Effector memory CD4-positive, alpha-beta T cell (primary cell): ENCODE measurements at places on chromosomes 5 and 9.

- DNase-seq, result no peak
Measured at GRCh38 chr5:156386976-156387375, 60.0 kb downstream of the SGCD start.

- DNase-seq, result no peak
Measured at GRCh38 chr5:122192497-122193496, 63.5 kb downstream of the ZNF474 start.

GRCh38 chr5:100722657-100723056, 180.4 kb downstream of the ST8SIA4 start:
- DNase-seq, result no peak

GRCh38 chr9:71271602-71272001, 150.2 kb upstream of the TRPM3 start:
- no peak for DNase-seq

DNA sequence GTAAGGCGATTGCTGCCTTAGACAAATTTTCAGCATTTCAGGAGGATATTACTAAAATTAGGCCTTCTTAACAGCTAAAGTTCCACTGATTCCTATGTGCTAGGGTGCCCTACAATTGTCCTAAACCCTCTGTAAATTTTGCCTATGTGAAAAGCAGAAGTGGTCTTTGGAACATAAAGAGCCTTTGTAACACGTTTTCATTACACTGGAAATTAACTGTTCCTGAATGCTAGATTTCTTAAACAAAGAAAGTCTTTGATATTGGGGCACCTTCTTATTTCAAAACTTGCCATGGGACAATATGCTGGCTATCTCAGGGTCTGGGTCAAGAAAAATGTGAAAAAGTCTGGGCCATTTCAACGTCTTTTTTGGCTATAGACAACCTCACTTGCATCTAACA, 60.4 kb upstream of the MOCS2 start:
- no peak for DNase-seq
